ENCODE measurements at places on chromosomes 3 and 15. TPM values are rescaled to one million over a fixed set of nuclear protein-coding genes. Genes with fewer than 3 reads are reported as not detected.

DNA sequence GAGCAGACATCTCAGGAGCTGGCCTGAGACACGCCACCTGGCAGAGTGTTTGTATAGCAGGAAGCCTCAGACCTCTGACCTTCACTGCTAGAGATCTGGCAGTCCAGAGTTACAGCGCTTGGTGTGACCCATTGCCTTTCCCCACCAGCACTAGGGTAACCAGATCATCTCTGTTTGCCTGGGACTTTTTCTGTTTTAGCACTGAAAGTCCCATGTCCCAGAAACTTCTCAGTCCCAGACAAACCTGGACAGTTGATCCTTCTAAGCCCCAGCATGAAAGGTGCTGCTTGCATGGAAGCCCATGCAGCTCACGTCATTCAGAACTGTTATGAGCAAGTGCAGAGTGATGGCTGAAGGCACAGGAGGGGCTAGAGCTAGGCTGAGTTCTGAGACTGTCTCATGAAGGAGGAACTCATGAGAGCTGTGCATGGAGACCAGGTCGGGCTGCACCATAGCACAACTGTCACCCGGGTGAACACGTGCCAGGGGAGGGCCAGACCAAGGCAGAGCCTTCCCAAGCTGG is 18.2 kb upstream of the AHSG start:
- no peak for DNase-seq
- H3K36me3 ChIP-seq, result no peaks in the 10 kb centered on the region
- no peak overlapping the region for H3K4me3 ChIP-seq
- H3K27ac ChIP-seq, result no peak overlapping the region

DNA sequence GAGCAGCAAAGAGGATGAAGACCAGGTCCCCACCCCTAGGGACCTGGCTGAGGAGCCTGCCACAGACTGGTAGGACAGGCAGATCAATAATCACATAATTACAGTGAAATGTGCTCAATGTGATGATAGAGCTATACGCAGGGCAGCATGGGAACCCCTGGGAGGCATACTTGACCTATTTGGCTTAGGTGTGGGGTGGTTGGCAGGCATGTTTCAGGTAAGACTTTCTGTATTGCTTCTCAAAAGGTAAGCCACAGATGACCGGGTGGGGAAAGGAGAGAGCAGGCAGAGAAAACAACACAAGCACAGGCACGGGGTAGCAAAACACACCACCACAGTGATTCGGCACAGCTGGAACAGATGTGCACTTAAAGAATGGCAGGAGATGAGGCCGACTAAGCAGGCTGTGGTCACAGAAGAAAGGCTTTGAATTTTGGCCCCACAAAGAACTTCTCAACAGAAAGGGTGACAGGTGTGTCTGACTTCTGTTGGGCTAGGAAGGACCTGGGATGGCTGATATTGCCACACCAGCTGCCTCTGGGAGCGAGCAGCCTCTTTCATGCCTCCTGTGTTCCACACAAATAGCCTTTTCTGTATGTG is 64.1 kb downstream of the ABCC5 start:
- peaks cover 14% of the 10 kb centered on the region for H3K36me3 ChIP-seq
- no peaks in the 10 kb centered on the region for H3K4me1 ChIP-seq
- no peaks in the 10 kb centered on the region for H3K27me3 ChIP-seq

DNA sequence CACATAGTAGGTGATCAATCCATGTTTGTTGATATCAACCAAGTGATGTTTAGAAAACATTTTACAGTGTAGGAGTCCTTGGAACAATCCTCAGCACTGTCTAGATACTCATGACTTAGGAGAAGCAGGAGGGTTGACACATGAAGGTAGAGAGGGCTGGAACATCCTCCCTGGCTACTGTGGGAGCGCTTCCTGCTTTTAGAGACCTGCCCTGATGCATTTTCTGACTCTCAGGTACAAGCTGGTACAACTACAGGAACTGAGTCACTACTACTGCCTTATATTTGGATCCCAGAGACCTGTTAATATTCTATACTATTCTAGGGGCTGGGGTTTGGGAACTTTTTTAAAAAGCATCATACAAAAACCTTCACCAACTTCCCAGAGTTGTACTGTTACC is 20.1 kb downstream of the GPR156 start:
- H3K27me3 ChIP-seq, result peaks cover 10% of the 10 kb centered on the region
- DNase-seq, result no peak
- no peaks in the 10 kb centered on the region for H3K4me1 ChIP-seq

GRCh38 chr3:149879872-149880271 is 66.9 kb downstream of the RNF13 start:
- peaks cover 18% of the 10 kb centered on the region for H3K36me3 ChIP-seq
- peak; percentile 58 for DNase-seq
- no peak overlapping the region for H3K27ac ChIP-seq

GRCh38 chr3:46460051-46460450 is 4.7 kb downstream of the LTF start:
- no peak overlapping the region for H3K4me3 ChIP-seq
- H3K27me3 ChIP-seq, result peaks cover 35% of the 10 kb centered on the region
- no peaks in the 10 kb centered on the region for H3K4me1 ChIP-seq
- DNase-seq, result no peak

DNA sequence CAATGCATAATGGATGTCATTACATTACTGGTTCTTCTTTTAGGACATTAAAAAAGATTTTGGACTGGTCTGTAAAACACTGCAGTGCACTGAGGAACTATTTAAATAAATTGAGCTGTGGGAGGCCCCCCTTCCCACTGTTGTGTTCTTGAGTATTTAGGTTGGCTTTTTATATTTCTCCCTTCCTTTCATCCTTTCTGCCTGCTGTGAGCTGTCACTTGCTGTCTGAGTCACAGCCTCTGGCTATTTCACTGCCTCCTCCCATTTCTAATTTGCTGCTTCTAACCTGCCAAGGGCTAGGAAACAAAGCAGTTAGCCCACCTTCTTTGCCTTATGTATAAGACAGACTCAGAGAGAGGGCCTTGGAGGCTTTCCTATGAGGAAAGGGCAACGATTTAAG is 89.0 kb upstream of the FNDC3B start:
- H3K4me3 ChIP-seq, result no peak overlapping the region
- H3K27ac ChIP-seq, result no peak overlapping the region
- H3K27me3 ChIP-seq, result peaks cover 6% of the 10 kb centered on the region
- no peaks in the 10 kb centered on the region for H3K4me1 ChIP-seq
- H3K36me3 ChIP-seq, result no peaks in the 10 kb centered on the region

GRCh38 chr15:67998599-67999133 is 55.4 kb upstream of the PIAS1 start:
- H3K4me1 ChIP-seq, result no peaks in the 10 kb centered on the region
- H3K36me3 ChIP-seq, result no peaks in the 10 kb centered on the region
- H3K27ac ChIP-seq, result no peak overlapping the region
- no peaks in the 10 kb centered on the region for H3K27me3 ChIP-seq
- no peak overlapping the region for H3K4me3 ChIP-seq
- DNase-seq, result no peak

The TUBGCP4 gene
- total RNA-seq, result 43.6 TPM

The ZNF662 gene
- 1.3 TPM for total RNA-seq

The CGNL1 gene
- total RNA-seq, result not detected

The LYZL4 gene
- total RNA-seq, result not detected

Measured in activated CD4-positive, alpha-beta T cell treated with anti-CD3 and anti-CD28 coated beads for 36 hours (primary cell).